Activated effector memory CD4-positive, alpha-beta T cell treated with anti-CD3 and anti-CD28 coated beads, Interleukin-2, amount 50 U/mL, for 16 hours (primary cell): ENCODE measurements at places on chromosomes 12 and 14.

DNA sequence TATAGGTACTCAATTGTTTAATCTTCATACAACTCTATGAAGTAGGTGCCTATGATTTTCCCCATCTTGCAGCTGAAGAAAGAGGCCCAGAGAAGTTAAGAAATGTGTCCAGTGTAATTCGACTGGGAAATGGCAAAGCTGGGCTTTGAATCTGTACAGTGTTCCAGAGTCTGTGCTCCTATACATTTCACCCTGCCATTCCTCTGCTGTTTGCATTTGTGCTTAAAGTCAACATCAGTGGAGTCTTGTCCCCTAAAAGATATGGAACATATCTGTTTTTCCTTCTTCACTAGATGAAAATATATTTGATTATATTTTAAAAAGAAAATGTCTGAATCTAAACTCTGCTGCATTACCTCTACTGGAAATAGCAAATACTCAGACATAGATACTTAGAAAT is 88.6 kb downstream of the SEC23A start:
- DNase-seq = no peak

DNA sequence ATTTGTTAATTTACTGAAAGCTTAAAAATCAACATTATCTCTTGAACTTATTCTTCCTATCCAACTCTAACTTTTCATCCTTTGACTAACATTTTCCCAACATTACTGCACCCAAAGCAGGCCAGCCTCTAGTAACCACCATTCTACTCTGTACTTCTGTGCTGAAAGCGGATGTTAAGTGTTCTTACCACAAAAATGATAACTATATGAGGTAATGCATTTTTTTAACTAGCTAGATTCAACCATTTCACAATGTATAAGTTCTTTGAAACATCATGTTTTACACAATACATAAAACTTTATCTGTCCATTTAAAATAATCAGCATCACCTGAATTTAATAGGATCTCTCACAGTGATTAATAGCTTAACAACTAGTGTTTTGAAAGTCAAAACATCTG is 468.5 kb upstream of the MGAT4C start:
- DNase-seq = no peak

- DNase-seq = no peak
These were observed 197.1 kb upstream of the FOXN3 start for GRCh38 chr14:89614009-89614691.

DNA sequence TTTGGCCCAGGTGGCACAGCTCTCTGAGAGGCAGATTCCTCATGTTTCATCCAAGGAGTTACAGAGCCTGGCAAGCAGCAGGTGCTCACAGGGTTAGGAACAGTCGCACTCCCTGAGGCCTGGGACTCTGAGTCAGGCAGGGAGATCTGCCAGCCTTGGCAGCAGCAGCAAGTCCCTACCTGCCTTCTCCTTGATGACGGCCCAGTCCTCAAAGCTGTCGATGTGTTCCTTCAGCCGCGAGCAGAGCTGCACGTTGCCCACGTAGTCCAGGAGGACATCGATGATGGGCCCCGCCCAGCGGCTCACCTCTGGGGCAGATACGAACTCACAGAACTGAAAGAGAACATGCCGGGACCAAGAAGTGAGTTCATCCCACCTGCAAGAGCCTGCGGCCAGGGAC is 10.4 kb downstream of the FAM181A start:
- no peak for DNase-seq

GRCh38 chr14:94117856-94118255 is 7.3 kb downstream of the IFI27 start:
- peak; percentile 45 for DNase-seq

GRCh38 chr14:103949131-103949790 is 6.9 kb upstream of the RD3L start:
- DNase-seq = no peak

- DNase-seq = no peak
These were observed 10.9 kb upstream of the TC2N start for GRCh38 chr14:91878274-91878673.

GRCh38 chr12:90233168-90234100 is 524.8 kb upstream of the ATP2B1 start:
- DNase-seq = no peak

DNA sequence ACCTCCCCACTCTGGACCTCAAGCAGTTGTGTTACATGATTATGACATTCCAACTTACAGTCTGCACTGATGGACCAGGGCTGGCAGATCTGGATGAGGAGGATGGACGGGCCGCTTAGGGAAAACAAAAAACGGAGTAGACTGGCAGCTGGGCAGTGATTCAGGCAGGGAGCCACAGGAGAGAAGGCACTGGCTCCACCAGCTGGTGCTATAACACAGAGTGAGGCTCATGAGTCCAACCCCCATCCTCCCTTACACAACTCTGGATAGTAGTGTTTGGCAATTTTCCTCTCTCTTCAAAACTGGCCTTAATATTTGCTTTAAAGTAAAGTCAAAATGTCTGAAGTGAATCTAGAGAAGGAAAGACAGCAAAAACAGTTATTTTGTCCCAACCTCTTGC is 9.7 kb upstream of the RIC8B start:
- DNase-seq = no peak

GRCh38 chr12:93762059-93762719 is 85.0 kb downstream of the CRADD start:
- DNase-seq = no peak

DNA sequence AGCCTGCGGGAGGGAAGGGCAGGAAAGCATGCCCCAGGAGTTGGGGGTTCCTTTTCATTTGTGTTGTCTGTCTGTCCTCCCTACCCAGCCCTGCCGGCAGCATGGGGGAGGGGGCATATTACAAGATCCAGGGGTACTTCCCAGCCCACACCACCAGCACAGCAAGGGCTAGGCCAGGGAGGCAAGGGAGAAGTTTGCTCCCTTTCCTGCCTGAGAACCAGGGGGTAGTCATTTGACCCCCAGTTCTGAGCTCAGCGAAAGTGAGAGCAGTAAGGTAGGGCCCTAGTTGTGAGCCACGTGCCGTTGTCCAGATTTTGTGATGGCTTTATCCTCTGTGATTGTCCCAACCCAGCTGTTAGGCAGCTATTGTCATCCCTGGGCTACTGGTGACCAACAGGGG is 364.7 kb downstream of the BCL11B start:
- no peak for DNase-seq

- no peak for DNase-seq
These were observed 360.5 kb downstream of the FUT8 start for GRCh38 chr14:65772921-65773574.

DNA sequence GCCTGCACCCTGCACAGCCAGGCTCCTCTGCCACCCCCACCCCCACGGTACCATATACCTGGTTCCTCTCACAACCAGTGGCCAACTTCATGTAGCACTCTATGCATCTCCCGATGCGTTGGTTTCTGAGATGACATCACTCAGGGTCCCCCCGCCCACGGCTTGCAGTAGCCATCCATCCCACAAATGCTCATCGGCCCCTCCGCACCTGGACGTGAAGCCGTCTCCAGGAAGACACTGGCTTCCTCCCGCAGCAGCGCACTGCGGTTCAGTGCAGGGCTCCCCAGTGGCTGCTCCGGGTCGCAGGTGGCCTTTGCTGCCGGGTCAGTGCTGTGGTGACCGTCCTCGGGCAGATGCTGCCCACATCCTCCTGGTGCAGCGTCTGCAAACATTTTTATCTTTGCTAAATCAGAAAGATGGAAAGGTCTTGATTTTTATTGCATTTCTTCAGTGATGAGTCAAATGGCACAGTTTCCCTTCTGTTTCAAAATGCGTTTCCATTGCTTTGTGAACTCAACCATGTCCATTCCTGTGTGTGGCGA is 27.5 kb upstream of the MMP17 start:
- DNase-seq = no peak

DNA sequence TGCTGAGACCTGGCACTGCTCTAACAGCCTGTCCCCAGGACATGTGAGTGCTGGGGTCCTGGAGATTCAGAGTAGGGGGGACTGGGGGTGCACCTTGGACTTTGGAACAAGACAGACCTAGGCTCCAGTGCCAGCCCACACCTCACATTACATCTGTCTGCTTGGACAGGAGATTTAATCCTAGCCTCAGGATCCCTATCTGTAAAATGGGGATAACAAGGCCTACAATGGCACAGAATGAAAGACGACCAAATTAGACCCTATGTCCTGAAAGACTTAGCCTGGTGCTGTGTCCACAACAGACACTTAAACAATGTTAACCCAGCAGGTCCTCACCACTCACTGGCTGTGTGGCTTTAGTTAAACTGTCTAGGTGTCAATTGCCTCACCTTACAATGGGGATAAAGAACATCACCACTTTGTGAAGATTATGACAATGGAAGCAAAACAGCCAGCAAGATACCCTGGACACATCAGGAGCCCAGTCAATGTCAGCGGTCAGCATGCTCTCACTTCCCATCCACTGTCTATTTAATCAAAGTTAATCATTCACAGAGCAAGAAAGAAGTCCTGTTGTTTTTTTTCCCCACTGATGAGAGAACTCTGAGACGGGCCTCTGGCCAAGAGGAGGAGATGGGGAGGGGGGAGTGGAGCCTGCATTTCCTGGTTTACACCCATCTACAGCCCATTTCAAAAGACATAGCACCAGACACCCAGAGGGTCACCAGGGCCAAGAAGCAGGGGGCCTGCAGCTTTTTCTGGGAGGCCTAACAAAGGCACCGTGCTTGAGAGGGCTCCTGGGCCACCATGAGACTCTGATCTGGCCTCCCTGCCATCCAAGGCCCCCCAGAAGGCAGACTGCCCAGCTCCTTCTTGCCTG is 40.6 kb downstream of the ACTN1 start:
- no peak for DNase-seq

DNA sequence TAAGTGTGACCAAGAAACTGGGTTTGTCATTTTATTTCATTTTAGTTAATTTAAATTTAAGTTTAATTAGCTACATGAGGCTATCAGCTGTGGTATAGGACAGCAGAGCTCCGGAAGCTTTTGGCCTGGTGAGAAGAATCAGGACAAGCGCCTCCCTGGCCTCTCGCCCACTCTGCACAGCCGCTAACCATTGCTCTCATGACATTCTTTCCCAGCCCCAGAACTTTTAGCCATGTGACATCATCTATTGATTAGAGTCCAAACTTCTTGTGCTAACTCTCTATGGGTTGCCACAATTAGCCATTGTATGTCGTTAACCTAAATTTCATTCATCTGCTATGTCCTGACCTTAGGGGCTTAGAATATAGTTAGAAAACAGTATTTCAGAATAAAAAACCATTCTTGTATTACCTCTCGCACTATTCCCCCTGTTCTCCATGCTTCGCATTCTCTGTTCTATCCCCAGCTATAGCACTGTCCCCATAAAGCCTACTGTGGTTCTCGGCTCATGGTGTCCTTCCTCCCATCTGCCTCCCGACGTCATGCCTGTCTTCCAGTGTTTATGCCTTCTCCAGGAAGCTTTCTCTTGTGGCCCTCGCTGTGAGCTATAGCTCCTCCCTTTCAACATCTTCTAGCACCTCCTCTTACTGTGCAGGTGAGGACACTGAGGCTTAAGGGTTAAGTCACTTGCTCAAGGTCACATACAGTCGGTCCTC is 23.5 kb downstream of the SSH1 start:
- DNase-seq = no peak
